ENCODE measurements at places on chromosomes 1 and 21.

GRCh38 chr1:55876276-55877060 is 661.3 kb upstream of the USP24 start:
- no peak for DNase-seq

GRCh38 chr1:226635456-226635941 is 86.9 kb downstream of the STUM start:
- DNase-seq = no peak

DNA sequence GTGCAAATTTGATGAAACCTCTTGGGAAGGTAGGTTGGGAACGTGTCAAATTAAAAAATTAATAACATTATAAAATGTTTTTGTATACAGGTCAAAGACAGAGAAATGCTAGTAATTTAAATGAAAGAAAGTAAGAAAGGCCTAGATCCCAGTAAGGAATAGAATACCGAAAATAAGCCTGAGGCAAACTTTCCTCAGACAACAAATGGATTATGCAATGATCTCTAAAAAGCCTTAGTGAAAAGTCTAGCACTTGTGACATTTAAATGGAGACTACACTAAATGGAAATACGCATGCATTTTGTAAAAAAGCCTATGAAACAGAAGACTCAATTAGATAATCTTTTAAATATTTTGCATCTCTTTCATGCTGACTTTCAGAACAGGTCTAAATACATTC is 138.5 kb upstream of the ZNHIT6 start:
- no peak for DNase-seq

DNA sequence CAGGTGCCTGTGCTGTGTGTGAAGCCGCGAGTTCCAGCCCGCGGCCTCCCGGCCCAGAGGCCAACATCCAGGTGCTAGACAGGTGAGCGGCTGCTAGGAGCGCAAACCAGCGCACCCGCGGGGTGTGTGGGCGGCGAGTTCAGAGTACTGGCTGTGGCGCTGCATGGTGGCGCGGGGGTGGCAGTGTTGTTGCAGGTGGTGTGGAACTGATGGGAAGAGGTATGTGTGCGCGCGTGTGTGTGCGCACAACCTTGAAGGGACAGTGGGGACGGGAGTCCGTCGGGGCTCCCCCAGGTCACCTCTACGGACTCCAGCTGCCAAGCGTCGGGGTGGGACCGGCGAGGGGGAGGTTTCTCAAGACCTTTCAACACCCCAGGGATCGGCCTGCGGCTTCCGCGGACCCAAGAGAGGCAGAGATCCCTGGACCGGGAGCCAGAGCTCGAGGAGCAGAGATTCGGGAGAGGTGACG is 433 bp upstream of the DMBX1 start:
- DNase-seq = no peak

DNA sequence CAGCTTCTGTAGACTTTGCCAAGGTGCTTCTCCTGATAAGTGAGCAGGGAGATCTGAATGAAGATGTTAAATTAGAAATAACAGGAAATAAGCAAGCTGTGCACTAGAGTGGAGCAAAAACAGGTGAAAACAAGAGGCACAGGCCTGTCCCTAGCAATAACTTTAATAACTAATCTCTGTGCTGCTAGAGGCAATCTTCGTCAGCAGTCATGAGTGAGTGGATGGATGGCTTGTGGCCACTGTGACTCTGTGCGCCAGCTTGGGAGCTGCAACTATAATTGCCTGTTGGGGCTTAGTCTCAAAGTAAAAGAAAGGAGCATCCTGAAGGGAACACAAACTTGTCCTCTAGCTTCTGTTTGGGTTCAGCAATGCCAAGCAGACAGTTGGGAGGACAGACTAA is 240.3 kb downstream of the HHIPL2 start:
- no peak for DNase-seq
